CD4-positive, alpha-beta T cell treated with Interleukin-1 beta for 1 hour (primary cell): ENCODE measurements at places on chromosomes 7 and 10.

GRCh38 chr7:95601316-95601715, 5.0 kb upstream of the PDK4 start:
- no peak for DNase-seq

GRCh38 chr10:45439365-45439764, 65.3 kb downstream of the ALOX5 start:
- no peak for DNase-seq

DNA sequence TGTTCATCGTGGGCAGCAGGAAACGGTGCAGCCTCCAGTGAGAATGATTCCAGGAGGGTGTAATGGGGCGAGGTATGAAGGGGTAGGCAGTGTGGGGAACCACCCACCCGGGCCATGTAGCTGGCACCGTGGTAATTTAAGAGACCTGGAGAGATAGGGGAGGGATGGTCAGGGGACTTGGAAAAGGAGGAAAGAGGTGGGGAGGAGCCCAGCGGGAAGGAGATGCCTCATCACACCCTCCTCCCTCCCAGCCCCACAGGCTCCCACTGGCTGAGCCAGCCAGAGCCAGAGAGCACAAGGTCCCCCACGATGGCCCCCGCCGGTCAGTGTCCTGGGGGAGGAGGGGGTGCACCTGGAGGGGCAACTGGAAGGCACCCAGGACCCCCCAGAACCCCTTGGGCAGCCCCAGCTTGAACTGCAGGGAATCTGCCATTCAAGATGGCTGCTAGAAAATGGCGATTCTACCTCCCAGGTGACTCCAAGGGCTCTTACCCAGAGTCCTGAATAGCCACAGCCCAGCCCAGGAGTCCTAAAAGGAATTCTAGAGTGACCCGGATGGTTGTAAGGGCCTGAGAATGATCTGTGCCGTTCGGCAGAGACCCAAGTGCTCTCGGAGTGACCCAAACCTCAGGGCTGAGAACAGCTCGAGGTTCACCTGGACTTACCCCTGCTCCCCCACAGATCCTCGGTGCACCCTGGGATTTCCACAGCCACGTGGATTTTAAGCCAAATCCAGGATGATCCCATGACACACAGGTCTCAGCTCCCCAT, 28.8 kb downstream of the CALML3 start:
- no peak for DNase-seq

- DNase-seq, result no peak
These were observed 42.4 kb upstream of the SEPTIN7 start for GRCh38 chr7:35758421-35758820.

DNA sequence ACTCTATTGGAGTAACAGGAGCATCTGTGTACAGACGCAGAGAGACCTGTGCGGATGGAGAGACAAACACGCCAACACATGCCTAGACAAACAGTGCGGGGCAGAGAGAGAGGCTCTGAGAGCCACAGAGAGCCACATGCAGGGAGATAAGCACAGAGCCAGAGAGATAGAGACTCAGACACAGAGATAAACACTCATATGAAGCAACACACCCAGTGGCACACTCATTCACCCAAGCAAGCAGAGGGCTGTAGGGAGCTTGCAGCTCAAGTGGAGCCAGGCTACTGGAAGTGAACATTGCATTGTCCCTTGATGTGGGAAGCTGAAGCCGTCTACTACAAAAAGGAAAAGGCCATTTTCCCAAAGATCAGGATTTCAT, 46.6 kb upstream of the PODXL start:
- no peak for DNase-seq

- DNase-seq, result peak; percentile 70
These were observed at the start of gene WDFY4 for GRCh38 chr10:48684792-48685623. Gene WDFY4, plus strand, starts transcription at chr10:48684873. Its CDS starts 24,860 bp downstream, at chr10:48709733.

GRCh38 chr7:15720849-15721471, 34.5 kb upstream of the MEOX2 start:
- DNase-seq, result no peak

DNA sequence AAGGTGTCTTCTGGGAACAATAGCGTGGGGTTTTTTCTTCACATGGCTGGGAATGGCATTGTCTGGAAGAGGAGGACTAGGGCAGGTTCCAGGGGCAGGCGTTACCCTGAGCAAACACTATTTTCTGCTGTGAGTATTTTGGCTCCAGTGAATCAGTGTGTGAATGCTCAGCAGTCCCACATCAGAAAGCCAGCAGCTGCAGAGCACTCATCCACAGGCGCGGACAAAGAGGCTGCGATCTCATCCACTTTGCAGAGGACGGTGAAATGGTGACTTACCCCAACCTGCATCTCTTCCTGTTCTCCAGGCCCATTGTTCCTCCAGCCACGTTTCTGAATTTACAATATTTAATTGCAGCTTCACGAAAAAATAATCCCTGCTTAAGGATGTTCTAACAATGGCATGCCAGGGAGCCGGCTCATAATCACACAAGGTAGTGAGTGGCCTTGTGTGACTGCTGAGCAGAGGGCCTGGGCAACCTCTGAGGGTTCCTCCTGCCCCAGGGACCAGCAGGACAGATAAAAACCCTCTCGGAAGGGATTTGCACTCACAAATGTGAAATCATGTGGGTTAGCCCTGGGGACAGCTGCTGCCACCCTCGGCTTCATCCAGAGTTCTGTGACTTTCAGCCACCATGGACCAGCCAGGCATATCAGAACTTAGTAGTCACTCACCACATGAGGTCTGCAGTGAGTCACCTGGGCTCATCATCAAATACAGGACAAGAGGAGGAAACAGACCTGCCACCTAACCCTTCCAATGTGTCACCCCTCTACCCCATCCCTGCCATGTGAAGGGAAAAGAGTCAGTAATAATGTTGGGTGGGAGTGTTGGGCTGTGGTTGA, 65.0 kb upstream of the EN2 start:
- DNase-seq, result no peak

DNA sequence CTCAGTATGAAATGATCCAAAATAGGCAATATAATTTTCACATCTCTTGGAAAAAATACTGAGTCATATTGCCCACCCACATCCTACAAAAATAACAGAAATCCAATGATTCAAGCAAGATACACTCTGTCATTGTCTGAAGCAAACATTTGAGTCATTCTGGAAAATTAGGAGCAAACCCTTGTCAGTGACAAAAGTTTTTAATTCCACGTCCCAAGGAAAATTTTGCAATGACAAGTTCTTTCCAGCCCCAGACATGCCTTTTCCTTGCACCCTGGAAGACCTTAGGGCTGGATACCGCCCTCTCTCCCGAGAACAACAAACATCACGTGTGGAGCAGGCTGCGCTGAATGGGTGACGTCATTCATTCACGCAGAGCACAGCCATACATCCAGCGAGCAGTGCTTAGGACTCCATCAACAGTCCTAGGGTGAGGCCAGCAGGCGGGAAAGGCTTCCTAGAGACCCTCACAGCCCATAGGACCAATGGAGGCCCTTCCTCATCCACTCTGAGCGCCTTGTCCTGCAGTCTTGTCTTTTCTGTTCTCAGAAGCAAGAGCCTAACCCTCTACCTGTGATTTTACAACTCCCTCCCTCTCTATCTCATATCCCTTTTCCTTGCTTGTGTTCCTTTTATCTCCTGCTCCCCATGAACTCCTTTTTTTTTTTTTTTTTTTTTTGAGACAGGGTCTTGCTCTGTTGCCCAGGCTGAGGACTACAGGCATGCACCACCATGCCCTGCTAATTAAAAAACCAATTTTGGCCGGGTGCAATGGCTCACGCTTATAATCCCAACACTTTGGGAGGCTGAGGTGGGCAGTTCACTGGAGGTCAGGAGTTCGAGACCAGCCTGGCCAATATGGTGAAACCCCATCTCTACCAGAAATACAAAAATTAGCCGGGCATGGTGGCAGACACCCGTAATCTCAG, 23.5 kb upstream of the KDM7A start:
- no peak for DNase-seq

- DNase-seq, result no peak
These were observed at the start of gene AS3MT for GRCh38 chr10:102869258-102870198. Gene AS3MT, plus strand, starts transcription at chr10:102869470. Its CDS starts 123 bp downstream, at chr10:102869593.

DNA sequence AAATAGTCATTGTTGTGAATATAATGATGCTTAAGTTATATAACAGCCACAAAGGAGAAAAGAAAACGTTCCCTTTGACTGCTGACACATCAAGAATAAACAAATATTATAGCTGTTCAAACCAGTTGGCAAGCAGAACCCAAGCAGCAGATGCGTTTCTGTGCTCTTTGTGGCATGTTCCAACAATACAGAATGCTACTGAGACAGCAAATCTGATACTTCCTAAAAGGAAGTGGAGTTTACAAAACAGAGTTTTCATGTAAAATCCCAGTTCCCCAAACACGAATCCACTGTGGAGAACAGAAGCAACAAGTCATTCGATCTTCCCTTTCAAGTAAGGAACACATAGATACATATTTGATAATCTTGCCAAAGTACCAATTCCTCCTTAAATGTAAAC, 170.9 kb upstream of the ASAH2 start:
- DNase-seq, result no peak
